ENCODE measurements at places on chromosomes 13 and 19.

DNA sequence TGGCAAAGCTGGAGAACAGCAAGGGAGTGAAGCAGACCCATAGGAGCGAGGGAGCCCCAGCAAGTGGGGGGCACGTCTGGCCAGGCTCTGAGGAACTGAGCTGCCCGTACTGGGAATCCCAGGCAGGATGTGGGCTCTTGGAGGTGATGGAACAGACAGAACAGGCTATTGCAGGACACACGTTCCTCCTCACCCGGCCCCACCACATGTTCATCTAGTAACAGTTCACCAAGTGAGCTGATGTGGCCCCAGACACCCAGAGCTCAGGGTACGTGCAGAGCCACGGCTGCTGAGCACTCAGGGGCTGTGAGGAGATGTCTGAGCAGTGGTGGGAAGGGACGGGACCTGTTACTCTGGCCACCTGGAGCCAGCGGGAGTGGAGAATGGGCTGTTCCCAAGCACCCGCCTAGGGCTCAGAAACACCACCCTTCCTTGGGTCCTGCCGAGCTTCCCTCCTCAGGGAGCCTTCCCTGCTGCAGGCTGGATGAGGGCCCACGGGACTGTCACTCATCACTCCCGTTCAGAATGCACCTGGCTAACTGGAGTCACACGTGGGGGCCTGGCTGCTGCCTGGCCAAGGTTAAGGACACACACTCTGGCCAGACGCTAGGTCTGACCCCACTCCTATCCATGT, 18.4 kb downstream of the ELL start:
- DNase-seq, result no peak

DNA sequence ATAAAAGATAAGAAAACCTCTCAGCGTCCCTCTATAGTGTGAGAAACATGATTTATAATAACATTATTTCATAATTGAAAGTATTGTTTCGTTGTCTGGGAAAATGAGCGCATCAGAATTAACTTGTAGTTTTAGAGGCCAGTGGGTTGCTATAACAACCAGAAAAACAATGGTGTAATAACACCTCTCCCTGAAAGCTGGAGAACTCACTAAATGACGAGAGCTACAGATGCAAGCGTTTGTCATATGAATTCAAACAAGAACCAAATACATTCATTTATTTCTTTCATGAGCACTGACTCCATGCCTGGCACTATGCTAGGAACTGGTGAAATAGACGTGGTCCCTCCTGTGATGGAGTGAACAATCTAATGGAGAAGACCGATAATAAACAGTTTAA, 16.3 kb downstream of the KBTBD7 start:
- no peak for DNase-seq

DNA sequence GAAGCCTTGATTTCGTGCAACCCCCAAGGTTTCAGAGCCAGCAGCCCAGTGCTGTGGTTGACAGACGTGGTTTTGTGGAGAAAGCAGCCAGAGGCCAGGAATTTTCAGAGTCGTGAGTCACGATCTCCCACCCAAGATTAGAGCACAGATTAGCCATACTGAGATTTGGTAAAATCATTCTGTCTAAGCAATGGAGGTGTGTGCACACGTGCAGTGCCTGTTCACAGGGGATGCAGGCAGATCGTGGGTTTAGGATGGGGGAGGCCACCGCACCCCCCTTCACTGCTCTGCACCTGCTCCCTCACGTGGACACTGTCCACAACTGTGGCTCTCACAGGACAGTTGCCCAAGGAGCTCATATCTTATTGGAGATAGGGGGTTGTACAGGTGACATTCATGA, 46.6 kb upstream of the GPR183 start:
- DNase-seq, result no peak

DNA sequence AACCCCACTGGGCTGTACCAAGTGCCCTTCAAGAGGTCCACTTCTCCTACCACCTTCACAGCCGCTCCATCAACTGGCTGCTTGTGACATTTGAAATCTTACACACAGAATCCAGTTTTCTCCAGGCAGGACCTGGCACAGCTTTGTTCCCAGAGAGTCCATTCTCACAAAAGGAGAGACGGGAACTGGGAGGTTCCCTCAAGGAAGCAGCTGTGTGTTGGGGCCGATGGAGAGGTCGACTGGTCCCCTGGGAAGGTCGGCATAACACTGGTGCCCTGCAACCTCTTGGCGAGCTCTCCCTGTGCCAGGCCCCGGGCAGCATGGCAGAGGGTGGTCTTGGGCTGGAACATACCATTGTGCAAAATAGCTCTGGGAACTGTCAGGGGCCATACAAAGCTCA, 21.5 kb downstream of the ELL start:
- DNase-seq, result no peak

GRCh38 chr13:76637641-76638141, 248.5 kb downstream of the KCTD12 start:
- no peak for DNase-seq

DNA sequence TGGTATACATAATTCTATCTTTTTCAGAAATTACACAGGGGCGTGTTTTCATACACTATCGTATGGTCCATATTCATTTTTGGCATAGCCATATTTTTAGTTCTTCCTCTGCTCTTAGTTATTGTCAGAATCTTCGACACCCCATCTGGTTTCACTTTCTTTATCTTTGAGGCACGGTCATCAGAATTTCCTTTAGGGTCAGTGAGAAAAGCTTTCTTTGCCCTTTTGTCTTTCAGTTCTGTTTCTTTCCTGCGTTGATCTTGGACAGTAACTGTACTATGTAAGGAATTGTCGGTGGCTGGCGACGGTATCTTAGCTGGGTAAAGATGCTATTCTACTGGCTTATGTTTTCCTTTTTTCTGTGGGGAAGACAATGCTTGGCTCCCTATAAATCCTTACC, 10.6 kb upstream of the KIR2DL4 start:
- DNase-seq, result no peak

- no peak for DNase-seq
These were observed 39.5 kb downstream of the DHRS12 start for GRCh38 chr13:51764184-51765141.

GRCh38 chr19:49497047-49497788, 984 bp downstream of the RPS11 start:
- DNase-seq, result no peak

DNA sequence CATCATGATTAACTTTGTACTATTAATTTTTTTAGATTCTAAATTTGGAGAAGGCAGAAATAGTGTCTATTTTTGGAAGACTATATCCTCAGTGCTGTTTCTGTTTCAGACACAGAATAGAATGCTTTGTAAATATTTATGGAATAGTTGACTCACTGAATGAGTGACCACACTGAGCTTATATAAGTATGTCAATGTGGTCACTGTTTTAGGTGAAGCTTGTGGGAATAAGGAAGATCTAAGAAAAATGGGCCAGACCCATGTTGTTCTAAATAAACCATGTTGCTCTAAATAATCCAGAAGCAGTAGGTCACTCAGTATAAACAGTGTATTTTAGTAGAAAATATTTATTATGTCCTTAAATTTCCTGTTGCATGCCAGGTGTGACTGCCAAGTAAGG, 45.5 kb upstream of the DACH1 start:
- no peak for DNase-seq

DNA sequence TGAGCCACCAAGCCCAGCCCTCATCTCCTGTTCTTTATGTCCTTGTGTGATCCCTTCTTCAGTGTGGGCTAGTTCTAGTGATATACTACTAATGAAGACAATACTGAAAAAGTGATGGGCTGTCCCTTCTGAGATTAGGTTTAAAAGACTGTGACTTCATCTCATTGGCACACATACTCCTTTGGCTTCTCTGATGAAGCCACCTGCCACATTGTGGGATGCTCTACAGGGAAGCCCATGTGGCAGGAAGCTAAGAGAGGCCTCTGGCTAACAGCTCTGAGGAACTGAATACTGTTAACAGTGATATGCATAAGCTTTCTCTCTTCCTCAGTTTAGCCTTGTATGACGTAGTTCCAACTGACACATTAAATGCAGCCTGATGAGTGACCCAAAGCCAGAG, 13.6 kb downstream of the CSNK1A1L start:
- no peak for DNase-seq

DNA sequence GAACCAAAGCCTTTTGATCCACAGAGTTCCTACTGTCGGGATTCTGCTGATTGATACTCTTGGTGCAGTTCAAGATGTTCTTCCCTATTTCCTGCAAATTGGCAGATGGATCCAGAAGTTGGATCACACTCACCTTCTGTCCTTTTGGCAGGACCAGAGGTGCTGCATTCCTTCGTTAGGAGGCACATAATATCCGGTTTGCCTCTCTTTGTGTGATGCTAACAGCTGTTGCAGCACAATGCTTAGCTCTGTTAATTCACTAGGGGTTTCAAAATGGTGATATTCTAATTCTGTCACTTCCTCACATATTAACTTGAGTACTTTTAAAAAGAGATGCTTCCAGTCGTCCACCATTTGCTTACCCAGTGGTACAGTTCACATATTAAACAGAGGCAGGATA, 15.2 kb upstream of the CHST8 start:
- DNase-seq, result no peak

DNA sequence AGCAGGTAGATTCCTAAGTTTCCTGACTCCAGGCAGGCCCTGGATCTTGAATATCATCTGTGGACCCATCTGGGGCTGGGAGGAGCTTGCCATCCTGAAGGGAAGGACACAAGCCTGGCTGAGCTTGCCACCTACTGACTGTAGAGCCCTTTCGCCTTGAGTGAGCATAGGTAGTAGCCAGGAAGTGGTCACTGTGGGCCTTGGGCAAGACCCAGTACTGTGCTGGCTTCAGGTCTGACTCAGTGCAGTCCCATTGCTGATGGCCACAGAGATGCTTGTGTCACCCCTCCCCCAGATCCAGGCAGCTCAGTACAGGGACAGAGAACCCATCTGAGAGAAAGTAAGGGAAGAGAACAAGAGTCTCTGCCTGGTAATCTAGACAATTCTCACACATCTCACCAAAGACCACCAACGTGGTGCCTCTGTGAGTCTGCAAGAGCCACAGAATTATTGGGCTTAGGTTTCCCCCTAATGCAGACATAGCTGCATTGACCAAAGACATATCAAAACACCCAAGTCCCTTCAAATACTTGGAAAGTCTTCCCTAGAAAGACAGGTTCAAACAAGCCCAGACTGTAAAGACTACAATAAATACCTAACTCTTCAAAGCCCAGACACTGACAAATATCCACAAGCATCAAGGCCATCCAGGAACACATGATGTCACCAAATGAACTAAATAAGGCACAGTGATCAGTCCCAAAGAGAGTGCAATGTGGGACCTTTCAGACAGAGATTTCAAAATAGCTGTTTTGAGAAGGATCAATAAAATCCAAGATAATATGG, 108.2 kb upstream of the WASF3 start:
- DNase-seq, result no peak

GRCh38 chr13:50998326-50998725, 88.7 kb downstream of the RNASEH2B start:
- no peak for DNase-seq

DNA sequence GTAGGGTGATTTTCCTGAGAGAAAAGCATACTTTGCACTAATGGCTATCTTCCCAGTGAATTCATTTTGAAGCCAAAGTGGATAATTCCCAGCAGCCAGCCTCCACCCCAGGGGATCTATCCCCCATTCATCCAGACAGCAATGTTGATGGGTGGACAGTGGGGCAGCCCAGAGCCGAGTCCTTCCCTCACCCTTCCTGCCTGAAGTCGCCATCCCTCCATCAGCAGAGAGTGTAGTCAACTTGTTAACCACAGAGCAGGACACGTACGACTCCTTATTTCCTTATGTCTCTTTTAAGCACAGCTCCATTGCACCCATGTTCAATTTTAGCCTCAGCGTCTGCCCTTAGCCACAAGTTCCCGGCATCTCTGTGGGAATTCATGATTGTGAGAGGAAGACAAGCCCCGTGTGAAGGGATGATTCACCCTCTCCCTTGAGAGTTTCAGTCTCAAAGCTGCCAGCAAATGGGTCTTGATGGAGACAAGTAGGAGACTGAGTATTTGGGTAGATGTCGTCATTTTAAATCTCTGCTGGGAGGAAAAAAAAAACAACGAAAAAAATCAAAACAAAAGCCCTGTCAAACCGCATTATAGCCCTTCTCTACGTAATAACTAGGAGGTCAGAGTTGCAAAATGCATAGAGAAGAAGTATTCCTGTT, 58.3 kb upstream of the MEDAG start:
- DNase-seq, result no peak

DNA sequence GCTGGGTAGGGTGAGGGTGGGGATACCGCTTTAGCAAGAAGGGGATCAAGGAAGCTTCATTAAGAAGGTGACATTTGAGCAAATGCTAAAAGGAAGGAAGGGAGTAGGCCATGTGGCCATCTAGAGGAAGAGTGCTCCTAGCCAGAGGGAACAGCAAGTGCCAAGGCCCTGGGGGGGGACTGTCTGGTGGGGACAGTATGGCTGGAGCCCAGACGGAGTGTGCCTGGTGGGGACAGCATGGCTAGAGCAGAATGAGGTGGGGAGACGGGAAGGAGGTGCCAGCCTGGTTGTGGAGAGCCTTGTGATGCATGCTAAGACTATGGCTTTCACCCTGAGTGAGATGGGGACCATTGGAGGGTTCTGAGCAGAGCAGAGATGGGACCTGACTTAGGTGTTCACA, 2.1 kb upstream of the TGFB1 start:
- DNase-seq, result no peak

DNA sequence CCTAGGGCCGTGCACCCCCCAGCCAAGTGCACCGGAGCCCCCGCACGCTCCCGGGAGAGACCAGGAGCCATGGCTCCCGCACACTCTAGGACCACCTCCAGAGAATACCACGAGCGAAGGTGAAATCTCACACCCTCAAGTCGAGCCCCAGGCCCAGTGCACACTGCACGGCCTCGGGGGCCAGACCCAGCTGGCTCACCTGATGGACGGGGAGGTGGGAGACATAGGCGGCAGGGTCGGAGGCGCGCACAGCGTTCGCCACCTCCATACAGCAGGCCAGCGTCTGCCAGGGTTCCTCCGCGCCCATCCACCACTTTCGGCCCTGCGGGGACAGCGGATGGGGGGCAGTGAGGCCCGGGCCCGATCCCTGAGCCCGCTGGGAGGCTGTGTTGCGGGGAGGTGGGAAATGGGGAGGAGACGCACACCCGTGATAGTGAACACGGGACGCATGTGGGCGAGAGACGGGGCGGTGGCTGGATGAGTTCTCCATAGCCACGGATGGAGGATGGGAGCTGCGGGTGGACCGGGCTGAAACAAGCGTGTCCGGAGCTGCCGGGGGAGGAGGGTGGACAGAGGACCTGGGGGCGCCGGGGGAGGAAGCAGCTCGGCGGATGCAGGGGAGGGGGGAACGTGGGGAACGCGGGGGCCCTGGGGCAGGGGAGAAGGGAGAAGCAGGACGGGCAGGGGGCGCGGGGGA, 13.0 kb downstream of the POLRMT start:
- no peak for DNase-seq

- DNase-seq, result no peak
These were observed 3.2 kb upstream of the GARIN5A start for GRCh38 chr19:50479761-50480251.

GRCh38 chr13:78239714-78240113, 321.1 kb upstream of the EDNRB start:
- DNase-seq, result no peak

GRCh38 chr19:10501971-10502523, 1.1 kb downstream of the KEAP1 start:
- peak; percentile 74 for DNase-seq

DNA sequence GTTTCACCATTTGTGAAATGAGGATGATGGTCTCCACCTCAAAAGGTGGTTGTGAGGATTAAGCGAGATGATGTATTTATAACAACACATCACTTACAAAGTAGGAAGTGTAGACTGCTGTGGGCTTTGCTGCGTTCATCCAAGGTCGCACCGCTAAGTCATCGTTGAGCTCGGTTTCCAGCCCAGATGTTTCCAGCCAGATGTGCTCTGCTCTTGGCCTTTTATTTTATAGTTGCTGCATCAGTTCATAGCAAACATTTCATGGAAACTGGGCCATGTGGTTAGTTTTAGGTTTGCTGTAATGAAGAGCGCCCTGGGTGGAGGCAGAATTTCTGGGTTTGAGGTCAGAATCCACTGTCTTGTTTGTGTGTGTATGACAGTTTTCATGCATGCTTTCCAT, 76.5 kb upstream of the RNF113B start:
- DNase-seq, result no peak
